ENCODE measurements at places on chromosomes 1 and 21.

- peak; percentile 83 for DNase-seq
These were observed 6.4 kb upstream of the C1orf159 start for GRCh38 chr1:1122078-1122811.

DNA sequence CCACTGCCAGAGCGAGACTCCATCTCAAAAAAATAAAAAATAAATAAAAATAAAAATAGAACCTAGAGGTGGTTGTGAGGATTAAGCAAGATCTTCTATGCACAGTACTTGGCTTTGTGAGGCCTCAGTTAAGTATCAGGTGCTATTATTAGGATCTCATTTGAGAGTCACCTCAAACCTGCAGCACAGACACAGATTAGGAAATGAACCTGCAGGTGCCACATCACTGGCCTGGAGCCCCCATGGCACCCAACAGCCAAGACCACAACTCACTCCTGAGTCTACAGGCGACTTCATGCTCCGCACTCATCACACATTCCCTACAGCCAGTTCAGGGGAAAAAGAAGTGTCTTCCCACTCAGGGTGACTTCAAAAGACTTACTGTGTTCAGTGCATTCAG lies 176.8 kb downstream of the SLC45A1 start:
- no peak for DNase-seq

- DNase-seq = no peak
These were observed 42.1 kb downstream of the NOS1AP start for GRCh38 chr1:162111572-162111971.

- DNase-seq = no peak
These were observed 1.4 kb downstream of the CDA start for GRCh38 chr1:20590306-20590777.

DNA sequence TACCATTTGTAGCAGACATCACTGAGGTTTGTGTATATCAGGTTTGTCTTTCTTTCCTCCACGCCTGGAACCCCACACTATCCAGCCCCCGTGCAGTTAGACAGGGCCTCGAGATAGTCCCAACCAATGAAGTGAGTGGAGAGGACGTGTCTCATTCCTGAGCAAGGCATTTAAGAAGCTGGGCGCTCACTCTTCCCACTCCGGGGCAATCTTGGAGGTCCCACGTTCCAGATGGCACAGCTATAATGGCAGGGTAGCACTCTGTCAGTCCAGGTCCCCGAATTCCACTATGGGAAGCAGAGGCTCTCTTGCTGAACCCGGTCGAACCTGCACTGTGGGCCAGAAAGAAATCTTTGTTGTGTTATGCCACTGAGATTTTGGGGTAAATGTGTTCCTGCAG lies 57.3 kb upstream of the CSF3R start:
- DNase-seq = no peak

DNA sequence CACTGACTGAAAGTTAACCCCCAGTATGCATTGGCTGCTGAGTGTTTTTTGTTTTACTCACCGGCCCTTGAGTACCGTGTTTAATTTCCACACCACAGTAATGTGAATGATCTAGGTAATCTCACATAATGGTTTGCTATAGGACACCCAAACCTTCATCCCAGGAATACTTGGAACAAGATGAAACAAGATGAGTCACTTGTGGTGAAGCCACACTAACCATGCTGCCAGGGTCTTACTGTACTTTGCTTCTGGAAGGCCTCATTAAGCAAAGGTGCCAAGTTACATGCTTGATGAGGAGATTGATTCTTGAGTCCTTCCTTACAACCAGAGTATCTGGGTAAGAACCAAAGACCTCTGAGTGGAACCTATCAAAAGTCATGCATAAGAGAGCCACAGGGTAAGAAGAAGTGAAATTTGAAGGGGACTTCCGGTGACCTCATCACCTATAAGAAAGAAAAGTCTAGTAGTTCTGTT lies 163.3 kb downstream of the NRIP1 start:
- no peak for DNase-seq

GRCh38 chr1:72917920-72918319 lies 635.6 kb upstream of the NEGR1 start:
- DNase-seq = no peak

- no peak for DNase-seq
These were observed 269.6 kb downstream of the DPYD start for GRCh38 chr1:97651250-97651649.

- DNase-seq = no peak
These were observed 19.1 kb upstream of the TMCO1 start for GRCh38 chr1:165787741-165788140.

DNA sequence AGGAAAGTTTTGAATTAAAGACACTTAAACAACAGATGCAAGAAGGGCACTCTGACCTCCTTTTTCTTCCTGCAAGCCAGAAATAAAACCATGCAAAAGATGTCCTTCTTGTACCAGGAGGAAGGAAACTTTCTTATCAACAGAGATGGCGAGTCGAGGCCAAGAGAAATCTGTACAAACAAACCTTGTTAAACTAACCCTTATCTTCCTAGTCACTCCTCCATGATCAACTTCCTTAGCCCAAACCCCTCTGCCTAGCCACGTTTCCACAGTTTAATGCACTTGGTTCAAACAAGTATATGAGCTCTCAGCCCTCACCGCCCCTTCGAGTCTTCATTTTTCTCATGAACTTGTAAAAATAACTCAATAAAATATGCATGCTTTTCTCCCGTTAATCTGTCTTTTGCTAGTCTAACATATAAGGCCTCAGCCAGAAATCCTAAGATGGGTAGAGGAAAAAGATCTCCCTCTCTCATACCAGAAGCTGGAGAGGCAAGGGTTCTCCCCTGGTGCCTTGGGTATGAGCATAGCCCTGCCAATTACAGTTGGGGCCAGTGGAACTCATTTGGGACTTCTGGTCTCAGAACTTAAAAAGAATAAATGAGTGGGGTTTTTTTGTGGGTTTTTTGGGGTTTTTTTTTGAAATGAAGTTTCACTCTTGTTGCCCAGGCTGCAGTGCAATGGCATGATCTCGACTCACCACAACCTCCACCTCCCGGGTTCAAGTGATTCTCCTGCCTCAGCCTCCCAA lies 141.7 kb upstream of the SOD1 start:
- no peak for DNase-seq

DNA sequence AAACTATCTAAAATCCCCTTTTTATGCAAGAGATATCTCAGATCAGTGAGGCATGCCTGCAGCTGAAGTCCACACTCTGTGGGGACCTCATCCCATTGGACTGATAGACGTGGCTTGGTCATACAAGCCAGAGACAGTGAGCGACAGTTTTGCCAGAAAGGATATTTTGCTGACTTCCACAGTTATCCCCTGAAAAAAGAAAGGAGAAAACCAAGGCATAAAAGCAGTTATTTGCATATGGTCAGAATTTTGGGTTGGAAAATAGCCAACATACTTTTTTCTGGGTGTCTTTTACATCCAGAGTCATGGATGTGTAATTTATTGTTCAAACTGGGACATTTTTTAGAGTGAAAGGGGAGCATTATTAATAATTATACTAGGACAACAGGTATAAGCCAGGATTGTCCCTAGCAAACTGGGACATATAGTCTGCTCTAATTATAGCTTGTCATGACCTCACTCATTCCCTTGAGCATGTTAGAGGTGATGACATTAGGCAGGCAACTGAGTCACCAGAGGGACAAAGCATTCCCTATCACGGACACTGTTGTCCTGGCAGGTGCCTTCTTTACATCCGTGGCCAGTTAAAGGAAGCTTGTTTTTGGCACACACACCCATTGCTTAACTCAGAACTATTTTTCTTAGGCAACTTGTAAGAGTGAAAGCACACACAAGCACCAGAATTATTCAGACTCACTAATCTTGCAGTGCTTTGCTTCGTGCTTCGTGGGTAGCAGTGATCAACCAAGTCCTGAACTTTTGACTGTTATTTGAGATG lies 65.5 kb downstream of the PRRX1 start:
- DNase-seq = no peak

DNA sequence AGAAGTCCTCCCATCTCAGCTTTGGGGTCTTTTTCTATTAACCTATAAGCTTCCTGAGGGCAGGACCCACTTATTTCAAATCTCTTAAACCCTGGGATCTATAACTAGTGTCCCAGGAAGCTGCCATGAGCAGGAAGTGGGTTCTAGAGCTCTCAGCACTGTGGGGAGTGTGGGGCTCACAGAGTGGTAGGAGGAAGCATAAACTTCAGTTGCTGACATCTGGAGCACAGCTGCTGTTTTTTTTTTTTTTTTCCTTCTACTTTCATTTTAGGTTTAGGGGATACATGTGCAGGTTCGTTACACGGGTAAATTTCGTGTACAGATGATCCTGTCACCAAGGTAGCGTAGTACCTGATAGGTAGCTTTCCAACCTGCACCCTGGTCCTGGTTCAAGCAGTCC lies 59.3 kb downstream of the AK4 start:
- no peak for DNase-seq
